CD4-positive, alpha-beta T cell treated with Interleukin-15 for 1 hour (primary cell): ENCODE measurements at places on chromosomes 3 and 15.

- no peak for DNase-seq
Observed at GRCh38 chr15:68187559-68187958, 17.6 kb downstream of the CALML4 start.

DNA sequence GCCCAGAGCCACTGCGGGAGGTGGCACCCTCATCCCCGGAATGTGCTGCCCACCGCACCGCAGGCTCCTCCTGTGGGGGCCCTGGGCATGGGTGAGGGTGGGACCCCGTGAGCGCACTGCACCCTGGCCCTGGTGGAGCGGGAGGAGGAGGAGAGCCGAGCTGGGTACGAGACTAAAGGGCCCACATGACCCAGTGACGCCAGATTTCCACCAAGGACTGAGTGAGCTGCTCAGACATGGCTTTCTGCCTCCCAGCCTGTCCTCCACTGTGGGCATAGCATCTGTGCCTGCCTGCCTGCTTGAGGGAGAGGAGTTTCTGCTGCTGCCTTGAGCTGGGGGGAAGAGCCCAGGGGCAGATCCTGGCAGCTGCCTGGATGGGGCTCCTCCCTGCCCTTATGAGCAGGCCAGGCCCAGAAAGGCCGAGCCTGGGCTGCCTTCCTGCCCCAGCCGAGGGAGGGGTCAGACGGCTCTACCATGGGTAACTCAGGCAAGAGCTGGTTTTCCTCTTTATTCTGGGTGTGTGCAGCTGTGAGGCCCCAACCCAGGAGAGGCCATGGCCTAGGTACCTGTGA is 88.4 kb downstream of the VGLL4 start:
- no peak for DNase-seq

DNA sequence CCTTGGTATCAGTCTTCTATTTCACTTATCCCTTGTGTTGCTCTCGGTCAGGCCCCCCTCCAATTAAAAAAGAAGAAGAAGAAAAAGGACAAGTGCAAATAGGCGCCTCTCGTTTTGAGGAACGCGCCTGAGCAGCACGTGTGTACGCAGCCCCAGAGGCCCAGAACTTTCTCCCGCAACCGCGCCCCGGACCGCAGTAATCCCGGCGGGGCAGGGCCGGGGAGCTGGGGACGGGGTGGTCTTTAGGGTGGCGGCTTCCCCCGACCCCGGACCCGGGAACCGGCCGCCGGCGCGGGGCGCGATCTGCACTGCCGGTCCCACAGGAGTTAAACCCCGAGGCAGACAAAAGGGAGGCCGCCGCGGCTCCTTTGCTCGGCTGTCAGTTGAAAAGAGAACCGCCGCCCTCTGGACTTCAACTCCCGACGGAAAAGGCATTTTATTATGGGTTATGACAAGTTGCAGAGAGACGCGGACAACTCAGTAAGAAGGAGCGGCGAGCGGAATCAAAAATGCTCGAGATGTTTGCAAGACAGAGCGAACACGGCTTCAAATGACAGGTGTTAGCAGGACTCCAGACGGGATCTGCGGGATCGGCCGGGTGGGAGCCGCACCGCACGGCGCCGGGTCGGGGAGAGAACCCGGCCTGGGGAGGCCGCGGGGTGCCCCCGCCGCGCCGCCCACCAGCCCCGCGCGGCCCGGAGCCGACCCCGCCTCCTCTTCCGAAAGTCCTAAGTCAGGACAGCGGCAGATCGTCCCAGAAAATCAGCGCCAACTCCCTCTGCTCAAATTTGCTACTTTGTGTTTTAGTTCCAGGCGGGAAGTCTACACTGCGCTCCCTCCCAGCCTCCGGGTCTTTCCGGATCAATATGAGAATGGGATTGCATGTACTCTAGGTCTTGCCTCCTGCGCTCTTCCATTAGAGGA is 79.0 kb downstream of the NR2F2 start:
- no peak for DNase-seq

- DNase-seq: no peak
Observed at GRCh38 chr3:42236611-42237010, 29.4 kb downstream of the CCK start.

DNA sequence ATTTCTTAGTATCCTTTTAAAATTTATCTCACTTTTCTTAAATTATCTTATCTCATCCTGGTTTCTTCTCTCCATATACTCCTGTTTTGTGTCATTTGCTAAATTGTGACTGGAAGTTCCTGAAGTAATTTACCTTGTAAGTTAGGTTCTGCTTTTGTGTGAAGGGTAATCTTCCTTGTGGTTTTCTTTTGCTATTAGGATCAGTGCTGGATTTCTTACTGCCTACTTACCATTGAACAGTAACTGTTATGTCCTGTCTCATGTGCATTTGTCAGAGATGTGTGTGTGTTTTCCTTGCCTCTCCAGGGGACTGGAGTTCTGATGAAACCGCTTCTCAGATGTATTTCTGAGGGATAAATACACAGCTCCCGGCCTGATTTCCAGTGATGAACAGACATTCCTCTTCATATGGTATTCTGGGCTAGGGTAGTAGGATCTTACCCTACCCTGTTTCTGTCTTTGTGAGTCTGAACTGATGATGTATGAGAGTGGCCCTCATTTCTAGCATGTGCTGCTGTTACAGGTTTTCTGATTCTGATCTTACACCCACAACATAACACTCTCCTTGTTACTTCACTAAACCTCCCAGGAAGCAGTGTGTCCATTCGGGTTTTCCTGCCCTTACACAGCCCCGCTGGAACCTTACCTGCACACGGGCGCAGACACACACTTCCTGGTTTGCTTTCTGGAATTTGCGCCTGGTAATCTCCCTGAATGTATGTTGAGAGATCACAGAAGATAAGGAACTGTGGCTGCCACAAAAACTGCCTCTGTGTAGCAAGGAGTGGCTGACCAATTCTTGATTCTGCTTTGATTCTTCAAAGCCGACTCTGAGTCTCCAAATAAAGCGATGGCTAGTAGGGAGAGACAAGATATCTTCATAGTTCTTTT is 14.7 kb downstream of the PAK2 start:
- DNase-seq: no peak

- DNase-seq: no peak
Observed at GRCh38 chr15:71349736-71350526, 234.7 kb downstream of the THSD4 start.

GRCh38 chr15:78192826-78193594 is 41.4 kb downstream of the ACSBG1 start:
- DNase-seq: no peak

GRCh38 chr3:100627491-100627890 is 18.1 kb downstream of the ADGRG7 start:
- no peak for DNase-seq

GRCh38 chr15:80974914-80975313 is 14.7 kb downstream of the MESD start:
- no peak for DNase-seq

DNA sequence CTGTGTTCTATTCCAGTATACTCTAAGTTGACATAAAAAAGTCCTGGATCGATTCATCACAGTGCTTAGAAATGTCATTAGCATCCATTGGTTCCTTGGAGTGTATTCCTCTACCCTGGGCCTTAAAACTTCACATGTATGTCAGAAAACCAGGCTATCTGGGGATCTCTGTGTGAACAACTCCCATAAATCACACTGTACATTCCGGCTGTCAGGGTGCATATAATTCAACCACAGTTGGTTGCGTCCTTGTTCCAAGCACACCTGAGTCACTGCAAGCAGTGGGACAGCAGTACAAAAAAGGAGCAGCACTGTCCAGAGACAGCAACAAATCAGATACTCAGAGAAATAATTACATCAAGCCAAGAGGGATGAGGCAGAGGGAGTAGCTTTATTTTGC is 52.4 kb downstream of the PDZRN3 start:
- DNase-seq: no peak

GRCh38 chr15:88250826-88251225 is 5.7 kb downstream of the NTRK3 start:
- no peak for DNase-seq

DNA sequence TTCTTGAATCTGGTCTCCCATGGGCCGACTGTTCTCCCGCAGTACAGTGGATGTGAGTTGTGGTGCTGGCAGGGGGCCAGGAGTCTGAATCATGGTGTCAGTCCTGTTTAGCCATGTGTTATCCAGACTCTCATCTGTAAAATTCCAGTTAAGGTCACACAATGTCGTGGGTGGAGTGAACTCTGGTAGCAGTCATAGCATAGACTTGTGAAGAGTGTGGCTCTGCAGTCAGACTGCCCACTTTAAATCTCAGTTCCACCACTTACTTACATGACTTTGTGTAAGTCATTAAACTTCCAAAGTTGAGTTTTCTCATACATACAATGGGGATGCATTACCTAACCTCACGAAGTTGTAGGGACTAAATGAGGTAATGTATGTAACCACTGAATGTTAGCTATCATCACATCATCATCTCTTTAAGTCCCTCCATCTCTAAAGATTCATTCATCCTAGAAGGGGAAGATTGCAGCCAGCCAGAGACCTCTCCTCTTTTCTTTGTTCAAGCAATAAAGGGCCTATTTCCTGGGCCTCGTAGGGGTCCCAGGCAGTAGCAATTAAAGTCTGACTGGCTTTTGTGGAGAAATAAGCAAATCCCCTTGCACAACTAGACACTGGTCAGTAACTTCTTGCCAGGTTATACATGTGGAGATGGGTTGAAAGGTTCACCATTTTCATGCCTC is 93.9 kb downstream of the PCCB start:
- DNase-seq: no peak

DNA sequence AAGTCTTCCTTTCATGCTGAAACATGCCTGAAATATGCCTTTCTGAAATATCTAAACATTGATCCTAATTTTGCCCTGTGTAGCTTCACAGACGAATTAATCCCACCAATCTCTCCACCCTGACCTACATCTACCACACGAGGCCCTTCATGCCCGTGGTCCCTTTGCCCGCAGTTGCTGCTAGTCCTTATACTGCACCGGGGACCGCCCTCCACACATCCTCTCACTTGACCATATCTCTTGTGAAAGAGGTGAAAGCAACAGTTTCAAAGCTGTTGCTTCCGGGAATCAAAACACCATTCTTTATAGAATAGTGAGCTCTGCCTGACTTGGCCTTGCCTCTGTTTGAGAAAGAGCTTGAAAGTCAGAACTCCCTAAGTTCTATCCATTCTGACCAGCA is 499.5 kb downstream of the NTRK3 start:
- DNase-seq: no peak

DNA sequence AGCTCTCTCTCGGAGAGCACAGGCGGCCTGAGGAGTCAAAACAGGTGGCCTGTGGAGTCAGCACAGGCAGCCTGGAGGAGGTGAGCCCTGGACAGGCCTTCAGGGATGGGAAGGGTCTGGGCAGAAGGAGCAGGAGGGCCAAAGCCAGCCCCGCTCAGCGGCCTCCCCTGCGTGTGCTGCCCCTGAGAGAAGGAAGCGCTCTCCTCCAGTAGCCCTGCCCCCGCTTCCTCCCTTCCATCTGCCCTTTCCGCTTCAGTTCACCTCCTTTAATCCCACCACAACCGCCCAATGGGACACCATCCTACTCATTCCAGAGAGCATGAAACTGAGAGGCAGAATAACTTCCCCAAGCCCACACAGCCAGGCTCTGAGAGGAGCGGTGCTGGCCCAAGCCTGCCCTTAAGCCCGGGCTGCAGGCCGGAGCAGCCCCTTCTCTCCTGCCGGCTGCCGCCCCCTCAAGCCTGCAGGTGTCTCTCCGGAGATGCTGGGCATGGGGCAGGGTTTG is 3.2 kb upstream of the NR2E3 start:
- DNase-seq: no peak

DNA sequence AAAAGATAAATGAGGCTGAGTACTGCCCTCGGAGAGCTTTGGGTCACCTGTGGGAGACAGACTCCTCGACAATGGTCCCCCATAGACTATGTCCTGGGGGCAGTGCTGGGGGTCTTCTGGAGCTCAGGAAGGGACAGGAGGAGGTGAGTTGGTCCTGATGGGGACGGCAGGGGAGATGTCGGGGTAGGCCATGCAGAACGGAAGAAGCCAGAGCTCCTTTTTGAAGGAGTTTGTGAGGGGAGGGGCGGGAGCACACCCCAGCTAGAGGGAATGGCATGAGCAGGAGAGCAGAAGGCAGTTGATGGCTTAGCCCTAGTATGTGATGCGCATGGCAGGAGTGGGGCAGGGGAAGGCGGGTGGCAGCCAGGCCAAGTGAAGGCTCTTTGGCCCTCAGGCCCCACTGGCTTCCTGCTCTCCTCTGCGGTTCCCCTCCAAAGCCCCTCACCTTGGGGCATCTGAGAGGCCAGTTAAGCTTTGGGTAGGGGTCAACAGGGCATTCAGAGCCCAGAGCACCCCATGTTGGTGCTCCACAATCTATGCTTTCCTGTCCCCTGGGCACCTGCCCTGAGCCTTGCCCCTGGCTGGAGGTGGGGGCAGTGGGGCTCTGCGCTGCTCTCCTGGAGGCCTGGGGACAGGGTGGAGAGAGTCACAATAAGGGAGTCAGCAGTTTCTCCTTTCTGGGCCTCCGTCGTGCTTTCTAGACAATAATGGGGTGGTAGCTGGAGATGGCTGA is 179.3 kb downstream of the SMAD6 start:
- no peak for DNase-seq

GRCh38 chr3:71398157-71398836 is 185.2 kb downstream of the FOXP1 start:
- no peak for DNase-seq

DNA sequence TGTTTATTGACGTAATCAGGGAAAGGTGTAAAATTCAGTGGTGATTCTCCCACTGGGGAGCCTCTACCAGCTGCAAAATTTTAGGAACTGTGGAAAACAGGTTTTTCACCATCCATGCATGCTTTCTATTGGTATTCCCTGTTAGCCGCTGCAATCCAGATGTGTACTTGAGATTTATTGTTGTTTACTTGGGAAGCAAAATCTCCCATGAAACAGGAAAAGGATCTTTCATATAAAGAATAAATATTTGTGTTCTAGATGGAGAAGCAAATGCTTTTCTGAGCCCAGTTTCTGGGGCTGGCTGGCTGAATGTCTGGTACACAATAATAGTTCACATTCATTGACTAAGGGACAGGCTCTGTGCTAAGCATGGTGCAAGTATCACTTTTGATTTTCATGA is 144.6 kb upstream of the RASGRP1 start:
- no peak for DNase-seq

DNA sequence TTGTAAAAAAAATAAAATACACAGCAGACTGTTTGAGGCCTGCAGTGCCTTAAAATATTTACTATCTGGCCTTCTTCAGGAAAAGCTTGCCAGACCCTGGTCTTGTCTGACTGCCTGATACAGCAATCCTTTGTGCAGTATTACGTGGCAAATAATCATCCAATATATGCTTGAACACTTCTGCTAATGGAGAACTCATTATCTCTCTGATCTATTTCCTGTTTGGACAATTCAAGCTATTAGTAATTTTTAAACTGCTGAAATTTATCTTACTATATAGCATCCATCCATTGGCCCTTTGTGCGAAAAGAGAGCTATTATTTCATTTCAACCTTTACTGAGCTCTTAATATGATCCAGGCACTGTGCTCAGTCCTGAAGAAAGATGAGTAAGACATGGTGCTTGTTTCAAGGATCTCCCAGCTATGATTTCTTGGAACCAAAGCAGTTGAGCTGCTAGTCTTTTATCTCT is 15.9 kb downstream of the ATG7 start:
- DNase-seq: no peak
